ENCODE measurements at places on chromosomes 3 and 15.

GRCh38 chr15:69117431-69117871, 43.0 kb upstream of the GLCE start:
- no peak for DNase-seq

GRCh38 chr3:127207727-127208482, 15.0 kb downstream of the PRR23E start:
- no peak for DNase-seq

DNA sequence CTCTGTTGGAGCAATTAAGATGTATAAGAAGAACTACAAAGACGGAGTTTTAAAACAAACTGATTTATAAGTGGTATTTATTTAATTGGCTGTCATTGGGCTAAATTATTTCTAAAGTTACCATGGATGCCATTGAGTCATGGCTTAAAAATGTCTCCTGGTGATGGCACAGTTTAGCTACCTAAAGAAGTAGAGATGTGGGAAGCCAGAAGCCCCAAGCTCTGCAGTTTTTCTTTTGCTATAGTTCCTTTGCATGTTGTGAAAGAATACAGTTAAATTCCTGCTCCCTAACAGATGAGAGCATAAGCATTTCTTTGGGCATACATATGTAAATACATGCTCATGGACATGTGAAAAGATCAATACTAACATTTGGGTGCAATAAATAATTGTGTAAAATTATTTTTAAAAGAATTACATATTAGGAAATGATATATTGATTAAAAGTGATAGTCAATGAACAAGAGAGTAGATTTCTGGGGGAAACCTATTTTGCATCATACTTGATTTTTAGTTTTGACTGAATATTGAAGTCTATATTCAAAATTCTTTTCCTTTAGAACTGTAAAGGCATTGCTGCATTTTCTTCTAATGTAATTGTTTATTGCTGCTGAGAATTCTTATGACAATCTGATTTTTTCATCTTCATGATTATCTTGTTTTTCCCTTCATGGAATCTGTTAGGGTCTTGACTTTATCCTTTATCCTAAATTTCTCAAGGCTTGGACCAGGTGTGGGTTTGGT, 2.1 kb downstream of the OPA1 start:
- DNase-seq = peak; percentile 37

GRCh38 chr3:135779590-135780235, 185.8 kb upstream of the PPP2R3A start:
- no peak for DNase-seq

GRCh38 chr3:113844622-113845222, 6.1 kb downstream of the GRAMD1C start:
- peak; percentile 51 for DNase-seq
